CD4-positive, alpha-beta T cell (primary cell): ENCODE measurements at places on chromosomes 16 and 17.

DNA sequence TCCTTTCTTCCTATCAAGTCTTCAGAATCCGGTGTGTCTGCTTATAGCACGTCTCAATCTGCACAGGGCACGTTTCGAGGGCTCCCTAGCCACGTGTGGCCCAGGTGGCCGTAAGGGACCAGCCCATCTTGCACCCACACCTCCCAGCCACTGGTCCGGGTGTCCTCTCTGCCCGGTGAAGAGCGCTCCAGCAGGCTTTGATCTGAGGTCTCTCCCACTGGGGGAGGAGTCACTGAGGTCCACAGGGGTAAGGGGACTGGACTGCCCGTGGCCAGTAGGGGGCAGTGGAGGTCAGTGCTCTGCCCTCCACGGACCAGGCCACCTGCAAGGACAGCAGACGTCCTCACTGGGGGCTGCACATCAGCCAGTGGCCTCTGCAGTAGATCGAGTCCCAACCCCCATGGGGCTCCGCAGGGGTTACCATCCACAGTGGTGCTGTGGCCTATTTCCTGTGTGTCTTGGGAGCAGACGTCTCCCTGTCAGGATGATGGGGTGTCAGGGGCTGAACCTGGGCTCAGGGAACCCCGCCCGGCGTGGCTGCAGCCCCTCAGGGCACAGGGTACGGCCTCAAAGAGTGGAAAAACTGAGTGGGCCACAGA is 204.1 kb upstream of the CIBAR2 start:
- no peak for DNase-seq

GRCh38 chr16:75267631-75268264 is 16.3 kb upstream of the BCAR1 start:
- DNase-seq = no peak

DNA sequence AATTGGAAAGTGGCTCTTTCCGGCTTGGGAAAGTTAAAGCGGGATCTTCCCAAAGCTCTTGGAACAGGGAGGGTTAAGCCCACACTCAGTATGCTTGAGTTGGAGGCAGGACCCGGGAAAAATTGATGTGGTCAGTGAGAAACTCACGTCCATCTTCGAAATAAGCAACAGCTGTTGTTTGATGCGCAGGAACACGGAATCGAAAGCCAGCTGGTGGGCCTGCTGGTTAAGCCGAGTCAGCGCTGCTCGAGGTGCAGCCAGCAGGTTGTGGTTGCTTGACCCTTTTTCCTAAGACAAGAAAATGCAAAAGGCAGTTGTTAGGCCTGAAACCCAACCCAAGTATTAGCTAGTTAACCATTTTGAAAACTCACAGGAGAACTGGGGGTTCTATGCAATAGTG is 49.4 kb downstream of the COG7 start:
- no peak for DNase-seq

DNA sequence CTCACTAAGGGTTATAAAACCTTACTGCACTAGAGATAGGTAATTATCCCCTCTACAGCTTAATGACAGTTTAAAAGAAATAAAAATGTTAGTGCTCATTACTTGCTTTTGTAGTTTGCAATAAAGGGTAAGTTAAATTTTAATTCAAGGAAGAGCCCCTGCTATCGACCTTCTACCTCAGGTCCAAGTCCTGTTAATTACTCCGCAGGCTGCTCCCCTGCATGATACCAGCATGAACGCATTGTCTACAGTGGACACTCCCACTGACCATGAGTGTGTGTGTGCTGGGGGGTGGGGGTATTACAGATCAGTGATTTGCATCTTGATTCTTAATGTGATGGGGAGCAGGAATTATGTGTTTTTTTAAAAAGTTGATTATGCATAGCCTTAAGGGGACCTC is 103.1 kb downstream of the AATF start:
- no peak for DNase-seq

- no peak for DNase-seq
Observed at GRCh38 chr17:79849953-79850352, 10.7 kb upstream of the CBX4 start.

- no peak for DNase-seq
Observed at GRCh38 chr17:40443988-40444899, 994 bp downstream of the IGFBP4 start.

DNA sequence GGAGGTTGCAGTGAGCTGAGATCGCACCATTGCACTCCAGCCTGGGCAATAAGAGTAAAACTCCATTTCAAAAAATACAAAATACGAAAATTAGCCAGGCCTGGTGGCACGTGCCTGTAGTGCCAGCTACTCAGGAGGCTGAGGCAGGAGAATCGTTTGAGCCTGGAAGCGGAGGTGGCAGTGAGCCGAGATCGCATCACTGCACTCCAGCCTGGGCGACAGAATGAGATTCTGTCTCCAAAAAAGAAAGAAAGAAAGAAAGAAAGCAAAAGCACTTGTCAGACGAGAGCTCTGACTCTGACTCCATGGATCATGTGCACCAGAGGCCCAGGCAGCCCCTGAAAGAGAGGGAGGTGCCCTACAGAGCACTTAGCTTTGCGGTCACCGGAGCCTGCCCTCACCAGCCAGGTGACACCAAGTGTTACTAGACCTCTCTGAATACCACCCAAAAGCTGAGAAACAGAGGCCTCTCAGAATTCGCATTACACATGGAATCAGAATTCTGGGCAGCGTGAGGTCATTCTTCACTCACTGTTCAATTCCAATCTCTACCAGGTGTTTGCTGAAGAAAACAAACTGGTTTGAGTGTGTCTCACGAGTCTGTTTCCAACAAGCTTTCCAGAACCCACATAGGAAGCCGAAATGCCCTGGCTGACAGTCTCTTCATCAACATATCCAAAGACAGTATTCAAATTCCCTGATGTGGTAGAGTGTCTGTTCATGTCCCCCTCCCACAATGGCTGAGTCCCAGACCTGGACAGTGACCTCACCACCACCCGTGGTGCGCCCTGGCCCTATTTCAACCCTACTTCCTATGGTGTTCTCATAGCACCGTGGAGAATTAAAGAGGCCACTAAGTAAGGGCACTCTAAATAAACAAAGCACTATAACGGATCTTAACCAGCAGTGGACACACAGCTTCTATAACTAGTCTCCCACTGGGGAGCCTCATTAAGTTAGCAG is 1.5 kb downstream of the FLCN start:
- no peak for DNase-seq
